ENCODE measurements at places on chromosomes 1 and 21. TPM values are rescaled to one million over a fixed set of nuclear protein-coding genes. Genes with fewer than 3 reads are reported as not detected.

DNA sequence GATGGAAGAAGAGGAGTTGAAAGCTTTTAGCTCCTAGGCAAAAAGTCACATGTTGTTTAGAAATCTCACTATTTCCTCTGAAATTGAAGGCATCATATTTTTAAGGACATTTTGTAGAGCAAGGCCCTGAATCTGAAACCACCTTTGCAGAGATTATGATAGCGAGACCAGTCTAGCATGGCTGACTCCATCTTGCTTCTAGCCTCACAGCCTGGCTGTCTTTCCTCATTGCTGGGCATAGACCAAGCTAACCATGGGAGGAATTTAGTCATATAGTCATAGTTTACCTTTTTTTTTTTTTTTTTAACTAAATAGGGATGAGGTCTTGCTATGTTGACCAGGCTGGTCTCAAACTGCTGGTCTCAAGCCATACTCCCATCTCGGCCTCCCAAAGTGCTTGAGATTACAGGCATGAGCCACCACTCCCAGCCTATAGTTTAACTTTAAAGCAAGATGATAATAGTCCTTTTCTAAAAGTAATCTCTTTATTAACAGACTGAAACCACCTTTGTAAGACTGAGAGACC lies 42.2 kb upstream of the ZNF326 start:
- DNase-seq = no peak

- no peak for DNase-seq
Observed at GRCh38 chr1:242056988-242057744, 58.3 kb upstream of the MAP1LC3C start.

GRCh38 chr1:223466151-223466550 lies 72.9 kb downstream of the CCDC185 start:
- DNase-seq = no peak

CLCA4 gene
- not detected for total RNA-seq

- DNase-seq = no peak
Observed at GRCh38 chr21:42530167-42530518, 16.5 kb downstream of the SLC37A1 start.

- DNase-seq = no peak
Observed at GRCh38 chr1:31763671-31764311, 349 bp downstream of the ADGRB2 start.

All from omental fat pad (tissue), 4 donors.